T-helper 17 cell (primary cell): ENCODE measurements at places on chromosomes 12 and 14.

GRCh38 chr12:74906224-74906623 is 303.4 kb downstream of the KCNC2 start:
- DNase-seq = no peak

DNA sequence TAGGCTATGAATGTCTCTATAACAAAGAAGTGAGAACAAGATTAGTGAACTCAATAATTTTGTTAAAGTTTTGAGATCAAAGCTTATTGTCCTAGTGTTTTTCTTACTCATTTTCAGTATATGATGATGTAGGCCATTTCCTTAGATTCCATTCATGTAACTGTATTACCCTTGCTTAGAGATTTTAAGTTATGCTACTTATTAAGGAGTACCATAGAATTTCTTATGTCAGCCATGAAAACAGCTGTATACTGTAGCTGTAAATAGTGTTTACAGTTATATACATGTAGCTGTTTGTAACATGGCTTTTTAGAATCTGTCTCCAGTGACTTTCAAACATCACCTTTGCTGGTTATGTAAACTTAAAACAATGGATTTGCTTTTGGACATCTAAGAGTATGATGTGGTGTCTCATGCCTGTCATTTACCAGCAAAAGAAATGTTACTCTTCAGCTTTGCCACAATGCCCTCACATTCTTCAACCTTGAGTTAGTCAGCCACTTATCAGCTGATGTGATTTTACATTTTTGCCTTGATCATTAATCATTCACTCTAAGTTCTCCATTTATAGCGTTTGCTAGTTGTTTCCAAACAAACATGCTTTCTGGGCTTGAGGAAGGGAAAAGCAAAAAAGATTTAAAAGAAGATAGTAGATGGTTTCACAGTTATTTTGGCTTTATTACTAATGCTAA is 55.5 kb downstream of the SLC16A7 start:
- DNase-seq = no peak

- no peak for DNase-seq
These were observed 3.5 kb downstream of the TGFB3 start for GRCh38 chr14:75978249-75978731.

GRCh38 chr12:6250343-6250742 is 50.1 kb downstream of the CD9 start:
- DNase-seq = no peak

GRCh38 chr14:100305324-100306100 is 732 bp downstream of the SLC25A29 start:
- DNase-seq = no peak

GRCh38 chr14:52740751-52741150 is 10.8 kb downstream of the STYX start:
- DNase-seq = no peak

DNA sequence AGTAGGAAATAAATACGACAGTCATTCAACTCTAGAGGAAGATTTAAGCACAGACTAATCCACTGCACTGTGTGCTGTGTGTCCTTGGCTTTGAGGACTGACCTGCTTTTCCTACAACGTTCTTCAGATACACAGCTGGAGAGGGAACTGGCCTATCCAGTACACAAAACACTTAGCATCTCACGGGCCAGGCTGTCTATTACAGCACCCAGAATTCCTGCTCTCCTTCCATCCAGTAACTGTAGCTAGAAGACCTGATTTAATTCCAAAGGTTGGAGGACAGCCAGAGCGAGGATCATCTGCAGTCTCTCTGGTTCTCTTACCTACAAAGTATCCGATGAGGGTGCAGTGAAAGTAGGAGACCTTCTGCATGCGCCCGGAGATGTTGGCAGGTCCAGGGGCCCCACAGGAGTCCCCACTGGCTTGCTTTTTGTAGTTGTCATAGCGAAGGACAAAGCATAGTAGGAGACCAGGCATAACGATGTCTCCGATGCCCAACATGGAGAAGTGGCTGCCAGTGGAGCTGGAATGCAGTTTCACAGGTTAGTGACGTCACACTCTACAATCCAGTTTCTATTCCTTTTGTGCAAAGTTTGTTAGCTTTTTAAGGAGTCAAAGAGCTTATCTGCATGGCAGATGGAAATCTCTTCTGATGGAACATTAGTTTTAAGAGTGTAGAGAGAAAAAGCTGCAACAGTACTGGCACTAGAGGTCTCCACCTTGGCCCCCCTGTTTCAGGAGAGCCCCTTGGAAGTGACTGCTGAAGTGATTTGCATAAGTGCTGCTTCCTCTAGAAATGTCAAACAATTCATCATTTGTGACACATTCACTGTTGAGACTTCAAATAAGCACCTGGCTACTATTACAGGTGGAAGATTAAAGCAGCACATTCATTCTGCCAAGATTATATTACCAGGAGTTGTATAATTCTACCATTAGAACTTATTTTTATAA is 41.7 kb downstream of the ACADS start:
- no peak for DNase-seq

- no peak for DNase-seq
These were observed 297.7 kb downstream of the SYT1 start for GRCh38 chr12:79162147-79162772.

DNA sequence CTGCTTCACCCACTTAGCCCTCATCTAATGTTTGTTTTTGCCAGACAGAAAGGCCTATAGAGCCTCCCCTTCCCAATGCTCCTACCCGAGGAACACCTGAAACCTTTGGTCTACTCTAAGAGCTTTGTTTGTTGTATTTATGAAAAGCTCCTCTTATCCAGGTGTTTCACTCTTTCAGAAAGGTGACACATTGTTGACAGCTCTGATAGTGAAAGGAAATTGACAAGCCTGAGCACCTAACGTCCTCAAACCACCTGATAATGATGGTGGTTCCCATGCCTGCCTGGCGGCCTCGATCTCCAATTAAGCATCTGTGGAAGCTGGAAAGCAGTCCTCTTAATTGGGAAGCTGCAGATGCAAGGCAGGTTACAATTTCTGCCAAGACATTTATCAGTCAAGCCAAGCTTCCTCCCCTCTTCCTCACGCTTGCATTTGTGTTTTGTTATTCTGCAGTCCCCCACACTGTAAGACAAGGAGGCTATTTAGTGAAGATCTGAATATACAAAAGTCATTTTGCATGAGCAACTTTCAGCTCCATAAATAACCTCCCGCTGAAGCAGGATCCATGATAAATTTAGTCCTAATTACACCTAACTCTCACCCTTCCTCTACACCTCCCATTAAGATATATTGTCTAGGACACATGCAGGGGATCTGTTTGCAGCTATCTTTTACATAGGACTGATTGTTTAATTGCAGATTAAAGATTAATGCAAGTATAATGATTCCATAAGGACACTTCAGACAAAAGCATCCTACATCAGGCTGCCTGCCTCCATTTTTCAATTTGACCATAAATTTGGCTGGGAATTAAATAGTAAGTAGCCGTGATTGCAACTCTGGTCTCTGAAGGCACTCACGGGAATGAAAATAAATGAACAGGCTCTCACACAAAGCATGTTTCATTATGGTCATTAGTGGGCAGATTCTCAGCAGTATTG is 288.6 kb downstream of the PDZRN4 start:
- DNase-seq = no peak

DNA sequence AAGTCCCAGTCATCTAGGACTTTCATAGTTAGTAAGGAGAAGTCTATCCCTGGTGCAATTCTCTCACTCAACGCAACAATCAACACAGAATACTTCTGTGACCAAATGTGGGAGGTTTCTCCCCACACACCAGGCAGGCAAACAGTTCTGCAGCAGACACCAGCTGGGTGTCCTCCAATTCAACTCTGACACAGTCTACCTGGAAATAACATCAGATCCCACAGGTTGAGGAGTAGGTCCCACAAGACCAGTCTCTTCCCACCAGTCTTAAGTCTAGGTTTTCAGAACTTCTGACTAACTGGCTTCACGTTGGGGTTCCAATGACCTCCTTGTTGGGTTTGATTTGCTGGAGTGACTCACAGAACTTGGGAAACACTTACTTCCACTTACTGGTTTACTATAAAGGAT is 14.8 kb downstream of the ACOT6 start:
- no peak for DNase-seq

GRCh38 chr14:104200106-104200505 is 61.7 kb downstream of the KIF26A start:
- no peak for DNase-seq
